ENCODE measurements at places on chromosomes 3 and 15. TPM values are rescaled to one million over a fixed set of nuclear protein-coding genes. Genes with fewer than 3 reads are reported as not detected.

TMEM266 gene
- total RNA-seq, result 0.74 TPM

SAMD7 gene
- not detected for total RNA-seq

TAGLN3 gene
- 1.6 TPM for total RNA-seq

BCHE gene
- total RNA-seq, result 6.3 TPM

SCN11A gene
- total RNA-seq, result 0.28 TPM

SNURF gene
- total RNA-seq, result 11.2 TPM

THOC7 gene
- total RNA-seq, result 49.1 TPM

DNA sequence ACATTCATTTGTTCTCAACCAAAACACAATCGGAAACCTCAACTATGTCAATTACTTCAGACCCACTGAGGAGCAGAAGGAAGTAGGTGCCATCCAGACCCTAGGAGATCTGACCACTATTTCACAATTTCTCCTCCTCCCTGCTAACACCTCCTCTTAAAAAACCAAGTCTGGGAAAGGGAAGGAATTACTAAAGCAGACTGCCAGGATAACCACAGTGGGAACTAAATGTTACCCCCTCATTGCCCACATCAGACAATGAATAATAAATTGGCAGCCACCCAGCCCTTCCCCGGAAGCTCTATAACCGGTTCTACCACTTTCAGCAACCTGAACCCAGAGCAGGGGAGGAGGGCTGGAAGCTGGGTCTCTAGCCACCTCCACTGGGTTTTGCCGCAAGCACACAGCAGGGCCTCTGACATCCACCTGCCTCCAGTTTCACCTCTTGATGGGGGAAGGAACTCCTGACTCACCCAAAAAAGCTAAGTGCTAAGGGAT lies 17.6 kb downstream of the C15orf62 start:
- peak; percentile 84 for DNase-seq
- H3K27me3 ChIP-seq, result no peaks in the 10 kb centered on the region
- no peak overlapping the region for H3K27ac ChIP-seq
- H3K4me3 ChIP-seq, result no peak overlapping the region
- H3K4me1 ChIP-seq, result no peaks in the 10 kb centered on the region

DNA sequence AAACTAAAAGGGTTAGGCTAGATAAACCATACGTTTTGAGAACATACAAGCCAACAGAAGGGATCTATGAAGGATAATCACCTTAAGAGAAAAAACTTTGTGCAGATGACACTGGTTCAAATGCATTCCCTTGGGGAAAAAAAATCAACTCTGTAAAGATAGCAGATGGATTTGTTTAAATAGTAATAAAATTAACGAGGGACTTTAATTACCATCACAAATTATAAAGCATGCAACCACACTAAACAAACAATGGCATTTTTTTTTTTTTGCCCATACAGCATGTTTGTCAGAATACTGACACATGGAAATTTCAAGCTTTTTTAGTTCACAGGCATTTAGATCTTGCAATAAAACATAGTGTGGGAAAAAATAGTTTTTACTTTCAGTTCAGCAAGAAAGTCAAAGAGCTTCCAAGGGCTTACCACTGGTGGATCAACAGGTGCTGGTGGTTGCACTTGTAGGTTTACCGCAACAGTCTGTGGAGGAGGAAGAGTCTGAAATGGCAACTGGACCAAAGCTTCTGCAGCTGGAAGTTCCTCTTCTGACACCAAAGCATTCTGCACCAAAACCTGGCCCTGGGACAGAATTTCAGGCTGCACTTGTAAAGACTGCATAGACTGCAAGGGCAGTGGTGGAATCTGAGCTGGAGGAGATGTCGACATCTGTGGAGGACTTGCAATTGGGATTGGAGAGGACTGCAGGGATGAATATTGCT lies 53.1 kb downstream of the PHC3 start:
- H3K4me3 ChIP-seq, result no peak overlapping the region
- H3K27ac ChIP-seq, result no peak overlapping the region
- H3K4me1 ChIP-seq, result no peaks in the 10 kb centered on the region
- H3K27me3 ChIP-seq, result no peaks in the 10 kb centered on the region
- H3K36me3 ChIP-seq, result peaks cover 39% of the 10 kb centered on the region
- DNase-seq, result no peak

DNA sequence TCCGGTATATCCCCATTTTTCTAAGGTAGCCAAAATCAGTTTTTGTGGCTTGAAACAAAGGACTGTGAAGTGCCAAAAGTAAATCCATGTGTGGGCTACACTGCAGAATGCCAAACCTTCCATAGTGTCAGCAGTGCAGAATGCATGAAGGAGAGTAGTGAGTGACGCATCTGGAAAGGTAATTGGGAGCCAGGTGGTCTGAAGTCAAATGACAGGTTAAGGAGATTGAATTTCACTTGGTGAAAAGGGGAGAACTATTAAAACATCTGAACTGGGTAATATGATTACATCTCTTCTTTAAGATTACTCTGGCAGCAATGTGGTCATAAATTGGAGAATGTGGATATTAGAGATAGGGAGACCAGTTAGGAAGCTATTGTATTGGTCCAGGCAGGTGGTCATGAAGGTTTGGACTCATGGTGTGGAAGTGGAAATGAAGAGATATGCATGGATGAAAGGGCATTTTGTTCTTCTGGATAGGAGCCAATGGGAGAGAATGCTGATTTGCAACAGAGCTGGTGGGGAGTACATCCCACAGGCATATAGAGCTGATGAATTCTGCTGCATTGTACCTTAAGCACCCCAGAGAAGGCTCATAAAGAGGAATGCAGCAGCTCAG lies 118.2 kb downstream of the ECT2 start:
- no peak overlapping the region for H3K27ac ChIP-seq
- no peaks in the 10 kb centered on the region for H3K4me1 ChIP-seq
- no peak for DNase-seq
- no peak overlapping the region for H3K4me3 ChIP-seq
- peaks cover 12% of the 10 kb centered on the region for H3K27me3 ChIP-seq

GRCh38 chr3:126337980-126338651 lies 19.1 kb downstream of the KLF15 start:
- no peak for DNase-seq
- H3K4me1 ChIP-seq, result no peaks in the 10 kb centered on the region
- H3K27me3 ChIP-seq, result no peaks in the 10 kb centered on the region
- H3K4me3 ChIP-seq, result no peak overlapping the region
- no peaks in the 10 kb centered on the region for H3K36me3 ChIP-seq
- H3K27ac ChIP-seq, result no peak overlapping the region

- H3K4me1 ChIP-seq, result no peaks in the 10 kb centered on the region
- H3K27ac ChIP-seq, result no peak overlapping the region
Observed at GRCh38 chr15:62027916-62028315, 32.3 kb downstream of the VPS13C start.

- H3K27ac ChIP-seq, result no peak overlapping the region
- H3K36me3 ChIP-seq, result no peaks in the 10 kb centered on the region
- H3K4me3 ChIP-seq, result no peak overlapping the region
- DNase-seq, result peak; percentile 33
- no peaks in the 10 kb centered on the region for H3K27me3 ChIP-seq
Observed at GRCh38 chr15:26838742-26839460, 28.0 kb upstream of the GABRA5 start.

DNA sequence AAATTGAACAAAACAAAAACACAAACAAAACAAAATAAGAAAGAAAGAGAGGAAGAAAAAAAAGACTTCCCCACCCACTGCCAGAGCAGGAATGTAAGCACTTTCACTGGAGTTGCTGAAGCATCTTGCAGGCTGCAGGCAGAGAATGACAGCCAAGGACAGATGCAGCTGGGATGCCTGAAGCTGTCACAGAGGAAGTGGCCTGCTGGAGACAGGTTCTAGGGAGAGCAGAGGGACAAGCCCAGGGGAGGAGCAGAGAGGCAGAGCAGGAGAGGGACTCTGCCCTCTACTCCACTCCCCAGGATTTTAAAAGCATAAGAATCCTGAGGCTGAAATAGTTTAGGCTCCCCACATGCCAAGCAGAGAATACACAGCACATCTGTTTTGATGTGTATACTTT lies 326.2 kb downstream of the TUSC7 start:
- no peaks in the 10 kb centered on the region for H3K36me3 ChIP-seq
- H3K27me3 ChIP-seq, result no peaks in the 10 kb centered on the region
- no peak overlapping the region for H3K4me3 ChIP-seq
- H3K27ac ChIP-seq, result no peak overlapping the region
- H3K4me1 ChIP-seq, result peaks cover 10% of the 10 kb centered on the region

- H3K4me1 ChIP-seq, result peaks cover 9% of the 10 kb centered on the region
- peaks cover 4% of the 10 kb centered on the region for H3K27me3 ChIP-seq
- H3K27ac ChIP-seq, result no peak overlapping the region
- H3K36me3 ChIP-seq, result no peaks in the 10 kb centered on the region
Observed at GRCh38 chr3:9101286-9101685, 138.0 kb upstream of the RAD18 start.

GRCh38 chr3:49021813-49022687 lies at the start of gene NDUFAF3:
Gene NDUFAF3, plus strand, starts transcription at chr3:49022121. Its CDS starts 24 bp downstream, at chr3:49022145.
- peaks cover 27% of the 10 kb centered on the region for H3K36me3 ChIP-seq
- peak within 1 kb of the TSS; percentile 96 for H3K27ac ChIP-seq
- peaks cover 15% of the 10 kb centered on the region for H3K4me1 ChIP-seq
- peak within 1 kb of the TSS; percentile 55 for H3K4me3 ChIP-seq

GRCh38 chr3:79729096-79729495 lies 38.7 kb downstream of the ROBO1 start:
- no peaks in the 10 kb centered on the region for H3K27me3 ChIP-seq
- H3K4me1 ChIP-seq, result no peaks in the 10 kb centered on the region
- peak; percentile 32 for DNase-seq

GRCh38 chr3:55012091-55012490 lies 84.2 kb upstream of the LRTM1 start:
- no peak overlapping the region for H3K27ac ChIP-seq
- H3K4me3 ChIP-seq, result no peak overlapping the region
- H3K27me3 ChIP-seq, result no peaks in the 10 kb centered on the region
- no peaks in the 10 kb centered on the region for H3K36me3 ChIP-seq

DNA sequence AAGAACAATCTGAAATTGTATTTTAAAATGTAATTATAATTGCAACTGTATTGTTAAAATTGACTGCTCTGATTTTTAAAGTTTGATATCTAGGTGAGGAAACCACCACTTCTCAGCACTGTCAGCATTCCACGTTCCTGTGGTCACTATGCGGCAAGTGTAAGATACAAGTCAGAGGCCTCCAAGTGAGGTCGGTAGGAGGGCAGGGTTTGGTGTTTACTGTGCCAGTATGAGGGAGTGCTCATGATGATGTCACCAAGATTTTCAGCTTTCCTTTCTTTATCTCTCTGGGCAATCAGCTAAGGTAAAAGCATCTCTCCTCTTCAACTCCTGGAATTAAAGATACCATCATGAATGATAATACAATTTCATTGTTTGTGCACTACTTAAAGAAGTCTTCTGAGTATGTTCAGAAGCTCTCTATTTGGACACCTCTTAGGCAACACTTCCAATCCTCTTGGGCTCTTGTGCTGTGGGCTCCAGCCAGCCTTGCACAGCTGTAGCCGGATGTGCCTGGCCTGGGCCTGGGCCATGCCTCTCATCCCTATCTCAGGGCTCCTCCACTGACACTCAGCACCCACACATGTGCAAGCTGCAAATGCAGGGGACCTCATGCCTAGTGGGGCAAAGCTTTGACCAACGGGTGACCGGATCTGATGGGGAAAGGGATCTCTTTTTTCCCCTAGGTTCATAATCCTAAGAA lies 42.9 kb downstream of the CCR3 start:
- no peak for DNase-seq
- no peaks in the 10 kb centered on the region for H3K4me1 ChIP-seq
- H3K4me3 ChIP-seq, result no peak overlapping the region
- H3K27ac ChIP-seq, result no peak overlapping the region
- H3K36me3 ChIP-seq, result no peaks in the 10 kb centered on the region
- H3K27me3 ChIP-seq, result no peaks in the 10 kb centered on the region

GRCh38 chr3:119990888-119991287 lies 103.4 kb downstream of the GSK3B start:
- H3K27ac ChIP-seq, result no peak overlapping the region
- no peaks in the 10 kb centered on the region for H3K27me3 ChIP-seq
- no peak for DNase-seq
- H3K4me1 ChIP-seq, result no peaks in the 10 kb centered on the region

GRCh38 chr15:37979671-37980409 lies 45.4 kb downstream of the TMCO5A start:
- H3K27ac ChIP-seq, result no peak overlapping the region
- H3K36me3 ChIP-seq, result no peaks in the 10 kb centered on the region
- H3K4me3 ChIP-seq, result no peak overlapping the region
- no peak for DNase-seq
- no peaks in the 10 kb centered on the region for H3K27me3 ChIP-seq

- DNase-seq, result no peak
- H3K4me1 ChIP-seq, result no peaks in the 10 kb centered on the region
- no peaks in the 10 kb centered on the region for H3K36me3 ChIP-seq
- no peak overlapping the region for H3K27ac ChIP-seq
- no peaks in the 10 kb centered on the region for H3K27me3 ChIP-seq
Observed at GRCh38 chr3:149174901-149175300, 45.5 kb downstream of the HPS3 start.

- H3K36me3 ChIP-seq, result no peaks in the 10 kb centered on the region
- H3K4me1 ChIP-seq, result peaks cover 5% of the 10 kb centered on the region
- DNase-seq, result peak; percentile 13
- peak overlapping the region; percentile 54 for H3K4me3 ChIP-seq
Observed at GRCh38 chr15:78640527-78641101, 396 bp downstream of the CHRNB4 start.

DNA sequence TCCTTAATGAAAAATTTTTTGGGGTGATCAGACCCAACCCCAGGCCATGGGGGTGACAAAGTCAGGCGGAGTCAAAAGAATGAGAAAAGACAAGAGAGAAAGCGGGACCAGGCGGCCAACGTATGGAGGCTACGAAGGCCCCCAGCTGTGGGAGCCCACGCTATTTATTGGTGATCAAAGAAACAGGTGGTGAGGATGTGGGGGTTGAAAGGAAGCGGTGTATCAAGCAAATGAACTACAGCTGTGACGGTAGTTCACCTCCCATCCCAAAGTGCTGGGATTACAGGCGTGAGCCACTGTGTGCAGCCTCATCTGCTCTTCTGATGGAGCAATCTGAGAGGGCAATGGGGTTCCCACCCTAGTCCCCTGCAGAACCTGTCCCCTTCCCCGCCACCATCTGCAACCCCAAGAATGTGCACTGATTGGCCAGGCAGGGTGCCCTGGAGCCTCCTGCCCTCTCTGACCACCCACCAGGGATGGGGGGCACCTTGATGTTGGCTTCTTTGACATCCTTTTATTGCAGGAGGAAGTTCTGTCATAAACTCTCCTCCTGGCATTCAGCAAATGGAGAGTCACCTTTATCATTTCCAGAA lies 1.1 kb upstream of the CHRNA3 start:
- DNase-seq, result no peak
- H3K27ac ChIP-seq, result no peak overlapping the region
- no peaks in the 10 kb centered on the region for H3K4me1 ChIP-seq
- peaks cover 33% of the 10 kb centered on the region for H3K27me3 ChIP-seq

GRCh38 chr15:92082006-92082843 lies 228.7 kb downstream of the SLCO3A1 start:
- H3K4me1 ChIP-seq, result no peaks in the 10 kb centered on the region
- no peaks in the 10 kb centered on the region for H3K36me3 ChIP-seq
- DNase-seq, result peak; percentile 75
- no peak overlapping the region for H3K27ac ChIP-seq
- H3K4me3 ChIP-seq, result no peak overlapping the region

DNA sequence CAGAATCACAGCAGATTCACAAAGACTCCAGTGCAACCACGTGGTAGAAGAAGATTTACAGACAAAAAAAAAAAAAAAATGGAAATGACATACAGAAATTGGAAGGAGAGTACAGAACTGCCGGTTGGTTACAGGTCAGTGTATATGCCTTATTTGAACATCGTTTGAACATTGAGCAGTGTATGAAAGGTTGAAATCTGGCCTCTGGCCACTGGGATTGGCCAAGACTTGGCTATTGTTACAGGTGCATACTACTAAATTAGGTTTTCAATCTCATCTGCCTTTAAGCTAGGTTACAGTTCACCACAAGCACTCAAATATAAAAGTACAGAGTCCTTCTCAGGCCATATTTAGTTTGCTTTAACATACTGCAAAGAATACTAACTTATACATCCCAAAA lies 59.8 kb downstream of the THBS1 start:
- no peak for DNase-seq
- H3K4me3 ChIP-seq, result no peak overlapping the region
- H3K36me3 ChIP-seq, result no peaks in the 10 kb centered on the region
